HFFc6 (cell line): ENCODE measurements at places on chromosomes 1 and 21. TPM values are rescaled to one million over a fixed set of nuclear protein-coding genes. Genes with fewer than 3 reads are reported as not detected.

Gene AMY1A
- not detected in 3 replicates for total RNA-seq

Gene GCSAML
- total RNA-seq: not detected in 3 replicates

Gene AMY2A
- total RNA-seq: not detected in 3 replicates

Gene KCND3
- 0.03 to 0.47 TPM (median 0.07 TPM) in 3 replicates for total RNA-seq

DNA sequence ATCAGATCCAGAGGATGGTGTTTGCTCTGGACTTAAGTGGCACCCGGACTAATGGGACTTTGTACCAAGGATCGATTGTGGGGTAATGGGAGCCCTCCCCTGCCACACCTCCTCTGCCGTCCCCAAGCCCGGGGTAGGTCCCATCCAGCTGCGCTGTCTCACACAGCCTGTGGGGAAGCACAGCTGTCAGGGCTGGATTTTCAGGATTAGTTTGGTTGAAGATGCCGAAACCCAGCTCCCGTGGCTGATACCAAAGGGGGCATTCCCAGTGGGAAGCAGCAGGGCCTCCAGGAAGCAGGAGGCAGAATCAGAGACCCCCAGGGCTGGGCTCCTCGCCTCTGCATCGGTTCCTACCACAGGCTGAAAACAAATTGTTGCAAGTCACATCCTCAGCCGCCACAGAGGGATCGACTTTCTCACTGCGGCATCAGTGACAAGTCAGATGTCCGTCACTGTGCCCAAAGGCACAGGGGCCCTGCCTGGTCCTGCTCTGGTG is 59.7 kb downstream of the MATN1 start:
- H3K27ac ChIP-seq: no peak overlapping the region
- no peak overlapping the region for H3K4me3 ChIP-seq
- H3K36me3 ChIP-seq: no peaks in the 10 kb centered on the region
- peaks cover 14% of the 10 kb centered on the region for H3K27me3 ChIP-seq

DNA sequence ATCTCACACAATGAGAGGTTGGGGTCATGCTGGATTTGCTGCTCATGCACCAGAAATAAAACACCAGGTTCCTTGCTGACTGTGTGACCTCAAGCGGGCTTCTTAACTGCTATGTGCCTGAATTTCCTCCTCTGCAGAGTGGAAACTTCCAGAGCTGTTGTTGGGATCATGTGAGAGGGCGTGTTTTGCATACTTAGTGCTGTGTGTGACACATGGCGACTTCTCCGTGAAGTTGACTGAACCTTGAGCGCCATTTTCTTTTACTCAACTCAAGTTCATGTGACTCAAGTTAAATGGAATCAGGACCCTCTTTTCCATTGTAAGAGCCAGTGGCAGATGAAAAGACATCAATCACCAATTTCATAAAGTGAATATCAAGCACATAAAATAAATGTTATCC is 224.0 kb downstream of the KIF26B start:
- no peaks in the 10 kb centered on the region for H3K36me3 ChIP-seq
- no peak for DNase-seq
- no peak overlapping the region for H3K4me3 ChIP-seq
- H3K27ac ChIP-seq: no peak overlapping the region
- peaks cover 1% of the 10 kb centered on the region; the same call in 1 of the 2 replicates for H3K27me3 ChIP-seq
- peaks cover 6% of the 10 kb centered on the region; the same call in 1 of the 2 replicates for H3K4me1 ChIP-seq

DNA sequence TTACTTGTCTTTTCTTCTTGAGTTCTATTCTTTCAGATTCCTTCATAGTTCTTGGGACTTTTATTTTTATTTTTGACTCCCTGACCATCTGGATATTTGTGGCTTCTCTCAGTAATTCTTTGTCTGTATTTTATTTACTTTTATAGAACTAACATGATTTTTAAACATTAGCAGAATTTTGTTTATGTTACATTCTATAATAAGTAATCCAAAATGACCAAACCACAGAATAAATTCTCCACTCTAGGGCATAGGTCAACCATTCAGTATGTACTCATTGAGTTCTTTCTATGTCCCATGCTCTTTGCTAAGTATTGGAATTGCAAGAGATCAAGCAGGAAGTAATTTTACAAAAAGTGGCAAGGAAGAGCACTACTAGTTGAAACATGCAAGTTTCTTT is 969.0 kb downstream of the TTLL7 start:
- peaks cover 2% of the 10 kb centered on the region; the same call in 1 of the 2 replicates for H3K27me3 ChIP-seq
- no peak overlapping the region for H3K4me3 ChIP-seq
- no peak overlapping the region for H3K27ac ChIP-seq
- no peaks in the 10 kb centered on the region for H3K4me1 ChIP-seq
- DNase-seq: no peak

DNA sequence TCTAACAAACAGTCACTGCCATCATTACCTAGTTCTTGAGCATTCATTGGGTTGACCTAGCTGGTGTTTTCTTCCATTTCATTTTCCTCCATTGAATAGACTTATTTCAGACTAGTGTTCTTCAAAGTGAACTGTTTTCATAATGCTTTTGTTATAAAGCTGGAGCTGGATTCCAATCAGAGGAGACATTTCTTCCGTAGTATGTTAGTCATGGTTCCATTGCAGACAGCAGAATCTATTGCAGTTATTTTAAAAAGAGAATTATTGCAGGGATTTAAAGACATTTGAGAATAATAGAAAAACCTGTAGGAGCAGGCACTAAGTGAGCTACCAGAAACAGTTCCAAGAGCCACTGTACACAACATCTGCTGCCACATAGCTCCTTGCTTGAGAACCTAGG is 50.0 kb downstream of the HHAT start:
- H3K4me3 ChIP-seq: peak overlapping the region; percentile 50; the same call in 1 of the 2 replicates
- no peak overlapping the region for H3K27ac ChIP-seq
- H3K27me3 ChIP-seq: no peaks in the 10 kb centered on the region; the same call in 1 of the 2 replicates
- peaks cover 59% of the 10 kb centered on the region for H3K4me1 ChIP-seq

- no peaks in the 10 kb centered on the region for H3K36me3 ChIP-seq
- DNase-seq: peak; percentile 20
- peaks cover 42% of the 10 kb centered on the region for H3K4me1 ChIP-seq
- H3K27ac ChIP-seq: peak overlapping the region; percentile 49
- peak overlapping the region; percentile 45; the same call in 1 of the 2 replicates for H3K4me3 ChIP-seq
Observed at GRCh38 chr1:118148034-118148433, 37.0 kb downstream of the SPAG17 start.

GRCh38 chr1:21594935-21595897 is 73.9 kb downstream of the RAP1GAP start:
- no peaks in the 10 kb centered on the region for H3K36me3 ChIP-seq
- H3K4me3 ChIP-seq: no peak overlapping the region
- peaks cover 32% of the 10 kb centered on the region for H3K27me3 ChIP-seq
- no peak overlapping the region for H3K27ac ChIP-seq
- no peaks in the 10 kb centered on the region for H3K4me1 ChIP-seq
- DNase-seq: peak; percentile 32

DNA sequence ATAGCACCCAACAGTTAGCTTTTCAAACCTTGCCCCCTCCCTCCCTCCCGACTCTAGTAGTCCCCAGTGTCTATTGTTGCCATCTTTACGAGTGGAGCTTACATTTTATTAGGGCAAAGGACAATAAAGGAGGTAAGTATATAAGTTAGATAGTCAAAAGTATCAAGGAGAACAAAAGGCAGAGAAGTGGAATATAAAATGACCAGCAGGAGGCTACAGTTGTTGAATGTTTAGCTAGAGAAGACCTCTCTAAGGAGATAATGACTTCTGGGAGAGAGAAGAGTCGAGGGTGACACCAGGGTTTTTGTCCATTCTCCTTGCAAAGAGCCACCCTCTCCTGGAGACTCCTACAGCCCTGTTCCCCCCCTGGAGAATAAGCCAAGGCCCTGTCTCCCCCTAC is 48.7 kb downstream of the SYT6 start:
- peaks cover 49% of the 10 kb centered on the region for H3K27me3 ChIP-seq
- H3K36me3 ChIP-seq: no peaks in the 10 kb centered on the region
- no peak overlapping the region for H3K27ac ChIP-seq
- no peaks in the 10 kb centered on the region for H3K4me1 ChIP-seq

DNA sequence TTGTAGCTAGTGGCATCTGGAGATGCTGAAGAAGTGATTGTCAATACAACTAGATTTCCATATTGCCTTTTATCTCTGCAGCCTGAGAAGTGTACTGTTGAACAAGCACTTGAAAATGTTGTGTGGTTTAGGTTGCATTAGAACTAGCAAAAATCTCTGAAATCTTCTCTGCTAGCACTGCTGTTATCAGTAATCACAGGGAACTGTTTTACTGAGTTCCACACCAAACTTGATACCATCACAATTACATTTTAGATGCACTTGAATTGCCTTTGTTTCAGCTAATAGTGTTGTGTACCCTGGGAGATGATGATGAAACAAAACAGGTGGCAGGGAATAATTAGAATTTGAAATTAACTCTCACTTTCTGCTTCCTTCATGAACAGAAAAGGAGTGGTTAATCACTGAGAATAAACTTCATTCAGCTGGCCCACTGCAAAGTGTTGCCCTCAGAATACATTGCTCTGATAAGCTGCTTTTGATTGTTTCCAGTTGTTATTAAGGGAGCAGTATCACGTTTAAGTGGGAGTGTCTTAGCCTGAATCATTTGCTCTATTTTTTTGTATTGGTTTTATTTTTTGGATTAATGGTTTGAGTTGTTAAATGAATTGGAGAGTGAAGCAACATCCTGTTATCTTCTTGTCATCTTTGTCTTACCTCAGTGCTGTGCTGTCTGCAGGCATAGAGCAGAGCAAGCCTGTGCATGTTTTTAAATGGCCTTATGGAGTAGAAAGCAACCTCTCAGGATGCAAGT is 13.0 kb downstream of the FAM20B start:
- DNase-seq: no peak
- H3K4me3 ChIP-seq: peak overlapping the region; percentile 1; the same call in 1 of the 2 replicates
- peaks cover 66% of the 10 kb centered on the region for H3K4me1 ChIP-seq
- peak overlapping the region; percentile 27 for H3K27ac ChIP-seq

- DNase-seq: no peak
- H3K27ac ChIP-seq: no peak overlapping the region
- peaks cover 2% of the 10 kb centered on the region for H3K27me3 ChIP-seq
- H3K4me3 ChIP-seq: no peak overlapping the region
Observed at GRCh38 chr1:195886000-195886399, 722.2 kb downstream of the KCNT2 start.
